K562 (cell line): ENCODE measurements at places on chromosomes 13 and 19. TPM values are rescaled to one million over a fixed set of nuclear protein-coding genes. Genes with fewer than 3 reads are reported as not detected.

DNA sequence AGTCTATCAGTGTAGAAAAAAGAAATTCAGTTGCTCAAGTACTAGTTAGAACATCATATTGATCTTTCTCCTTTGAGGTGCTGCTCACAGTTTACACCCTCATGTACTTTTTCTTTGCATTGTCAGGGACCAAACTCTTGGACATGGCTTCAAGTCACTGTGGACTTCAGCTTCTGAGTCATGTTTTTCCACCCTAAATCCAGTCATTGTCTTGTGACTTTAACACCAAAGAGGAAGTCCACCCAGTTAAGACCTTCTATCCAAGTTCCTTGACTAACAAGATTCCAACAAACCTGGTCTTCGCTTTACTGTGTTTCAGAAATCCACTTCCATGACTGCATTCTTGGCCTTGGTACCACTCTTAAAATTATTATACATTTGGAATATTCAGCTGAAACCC, 206.7 kb upstream of the ARGLU1 start:
- no peaks in the 10 kb centered on the region for H3K36me3 ChIP-seq
- no peak overlapping the region for H3K4me3 ChIP-seq
- no peak for DNase-seq

- H3K27ac ChIP-seq = no peak overlapping the region
- no peak for DNase-seq
- peaks cover 31% of the 10 kb centered on the region; the same call in 2 of the 3 replicates for H3K36me3 ChIP-seq
Measured at GRCh38 chr13:112836940-112837339, 132.1 kb upstream of the MCF2L start.

DNA sequence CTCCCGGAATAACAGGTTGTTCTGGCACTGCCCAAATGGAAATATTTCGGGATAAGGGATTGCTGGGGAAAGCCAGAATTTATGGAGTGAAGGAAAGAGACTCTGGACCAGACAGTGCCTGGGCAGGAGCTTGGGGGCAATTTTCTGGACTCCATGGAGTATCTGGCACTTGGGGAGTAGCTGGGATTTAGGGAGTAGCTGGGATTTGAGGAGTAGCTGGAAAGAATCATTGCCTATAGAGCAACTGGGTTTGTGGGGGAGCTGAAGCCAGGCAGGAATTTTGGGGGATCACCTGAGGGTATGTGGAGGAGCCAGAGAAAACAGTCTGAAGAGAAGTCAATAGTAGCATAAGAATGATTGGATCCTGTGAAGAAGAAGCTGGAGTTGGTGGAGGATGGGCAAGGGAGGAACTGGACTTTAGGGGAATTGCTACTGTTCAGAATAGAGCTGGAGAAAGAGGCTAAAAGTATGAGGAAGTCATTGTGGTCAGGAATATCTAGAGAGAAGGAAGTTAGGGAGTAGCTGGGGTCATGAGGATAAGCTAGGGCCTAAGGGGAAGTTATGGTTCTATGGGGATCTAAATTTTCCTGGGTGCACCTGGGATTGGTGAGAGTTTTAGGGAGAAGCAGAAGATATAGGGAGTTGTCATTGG, 14.8 kb downstream of the FSD1 start:
- no peaks in the 10 kb centered on the region for H3K36me3 ChIP-seq
- H3K27me3 ChIP-seq = no peaks in the 10 kb centered on the region
- H3K4me1 ChIP-seq = no peaks in the 10 kb centered on the region; the same call in 2 of the 3 replicates
- no peak overlapping the region for H3K27ac ChIP-seq
- H3K4me3 ChIP-seq = no peak overlapping the region

- H3K4me3 ChIP-seq = no peak overlapping the region
- no peak for DNase-seq
- H3K27ac ChIP-seq = no peak overlapping the region
Measured at GRCh38 chr19:11007962-11008532, 47.2 kb downstream of the SMARCA4 start.

DNA sequence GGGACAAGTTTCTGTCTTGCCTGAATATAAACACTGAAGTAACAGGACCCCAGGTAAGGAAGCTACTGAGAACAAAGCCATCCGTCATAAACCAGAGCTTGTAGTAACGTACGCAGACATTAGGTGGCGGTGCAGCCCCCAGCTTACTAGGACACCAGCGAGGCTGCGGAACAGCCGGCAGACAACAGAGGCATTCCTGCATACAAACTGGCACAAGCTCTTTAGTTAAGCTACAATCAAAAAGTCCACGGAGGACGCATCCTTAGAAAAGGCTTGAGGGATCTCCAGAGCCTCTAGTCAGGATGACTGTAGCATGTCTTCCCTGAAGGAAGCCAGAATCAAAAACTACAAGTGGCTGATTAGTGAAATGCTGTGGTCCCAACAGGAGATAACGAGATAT, 26.2 kb downstream of the ZNF160 start:
- H3K4me1 ChIP-seq = no peaks in the 10 kb centered on the region
- peak; percentile 20 for DNase-seq
- peaks cover 48% of the 10 kb centered on the region; the same call in 2 of the 3 replicates for H3K36me3 ChIP-seq
- H3K27me3 ChIP-seq = no peaks in the 10 kb centered on the region
- H3K4me3 ChIP-seq = no peak overlapping the region

- no peaks in the 10 kb centered on the region for H3K36me3 ChIP-seq
- H3K27ac ChIP-seq = no peak overlapping the region
- H3K4me3 ChIP-seq = no peak overlapping the region
- H3K4me1 ChIP-seq = no peaks in the 10 kb centered on the region; the same call in 2 of the 3 replicates
Measured at GRCh38 chr13:31946091-31946770, 85.3 kb upstream of the FRY start.

GRCh38 chr13:80469853-80470381, 129.0 kb upstream of the SPRY2 start:
- no peak overlapping the region for H3K27ac ChIP-seq
- H3K36me3 ChIP-seq = no peaks in the 10 kb centered on the region
- DNase-seq = no peak

DNA sequence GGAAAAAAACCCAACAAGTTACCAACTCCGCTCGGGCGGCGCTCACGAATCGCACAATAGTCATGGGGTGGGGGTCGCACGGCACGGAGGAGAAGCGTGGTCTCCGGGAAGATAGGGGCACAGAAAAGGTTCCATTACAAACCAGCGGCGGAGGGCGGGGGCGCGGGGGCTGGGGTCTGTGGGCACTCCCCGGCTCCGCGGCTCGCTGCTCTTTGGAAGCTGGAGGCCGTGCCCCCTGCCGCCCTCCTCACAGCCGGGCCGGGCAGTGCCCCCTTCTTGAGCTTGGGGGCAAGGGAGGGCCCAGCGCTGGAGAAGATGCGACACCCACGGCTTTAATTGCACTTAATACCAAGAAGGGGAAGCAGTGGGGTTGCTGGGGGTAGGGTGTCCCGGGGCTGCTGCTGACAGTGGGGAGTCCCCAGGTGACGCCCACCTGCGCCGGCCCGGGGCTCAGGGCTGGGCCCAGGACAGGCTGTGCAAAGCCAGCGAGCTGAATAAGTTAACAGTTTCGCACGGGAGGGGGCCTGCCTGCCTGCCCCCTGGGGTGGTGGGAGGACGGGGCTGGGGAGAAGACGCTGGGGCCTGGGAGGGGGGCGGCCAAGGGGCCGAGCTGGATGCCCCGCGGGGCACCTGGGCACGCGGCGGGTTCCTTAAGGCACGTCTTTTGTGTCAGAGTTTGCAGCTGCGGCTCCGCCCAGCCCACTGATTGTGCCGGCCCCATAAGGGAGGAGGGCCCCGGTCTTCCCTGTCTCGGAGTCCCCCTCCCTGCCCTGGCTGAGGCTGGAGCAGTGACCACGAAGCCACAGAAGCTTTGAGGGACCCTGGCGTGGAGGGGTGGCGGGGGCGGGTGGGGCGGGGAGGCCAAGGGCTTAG, 9.8 kb downstream of the DCAF15 start:
- H3K36me3 ChIP-seq = peaks cover 83% of the 10 kb centered on the region; the same call in 2 of the 3 replicates
- H3K27me3 ChIP-seq = no peaks in the 10 kb centered on the region
- H3K27ac ChIP-seq = no peak overlapping the region
- peak; percentile 38 for DNase-seq

GRCh38 chr13:49980266-49980665, 16.6 kb upstream of the TRIM13 start:
- H3K27me3 ChIP-seq = no peaks in the 10 kb centered on the region
- no peak for DNase-seq
- H3K4me1 ChIP-seq = no peaks in the 10 kb centered on the region; the same call in 1 of the 3 replicates

ERICH4 gene
- not detected in 2 replicates for total RNA-seq

ZNF837 gene
- 0.54 and 1.2 TPM in 2 replicates for total RNA-seq
